ENCODE measurements at places on chromosomes 5 and 9.

- DNase-seq: no peak
Observed at GRCh38 chr9:118883411-118883810, 485.8 kb downstream of the BRINP1 start.

GRCh38 chr5:57911438-57911837, 428.8 kb upstream of the ACTBL2 start:
- no peak for DNase-seq

GRCh38 chr9:90070056-90070455, 465.2 kb downstream of the GADD45G start:
- DNase-seq: no peak

- no peak for DNase-seq
Observed at GRCh38 chr9:116270546-116270945, 117.0 kb downstream of the PAPPA start.

DNA sequence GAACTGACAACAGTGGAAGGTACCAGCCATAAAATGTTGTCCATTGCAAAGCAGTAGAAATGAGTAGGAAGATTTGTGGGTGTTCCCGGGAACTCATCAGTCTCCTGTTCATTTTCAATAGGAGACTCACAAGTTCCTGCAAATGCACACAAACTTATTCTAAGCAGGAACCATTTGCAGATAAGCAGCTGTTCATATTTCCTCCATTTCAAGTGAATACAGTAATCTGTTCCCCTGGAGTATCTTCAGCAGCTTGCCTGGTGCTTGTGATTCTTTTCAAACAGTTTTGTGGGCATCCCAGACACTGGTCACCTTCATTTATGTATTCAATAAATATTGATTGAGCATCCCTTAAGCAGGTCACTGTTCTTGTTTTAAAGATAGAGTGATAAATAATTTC, 1315.5 kb upstream of the C9orf72 start:
- no peak for DNase-seq

- no peak for DNase-seq
Observed at GRCh38 chr9:20280330-20280729, 342.0 kb downstream of the MLLT3 start.

DNA sequence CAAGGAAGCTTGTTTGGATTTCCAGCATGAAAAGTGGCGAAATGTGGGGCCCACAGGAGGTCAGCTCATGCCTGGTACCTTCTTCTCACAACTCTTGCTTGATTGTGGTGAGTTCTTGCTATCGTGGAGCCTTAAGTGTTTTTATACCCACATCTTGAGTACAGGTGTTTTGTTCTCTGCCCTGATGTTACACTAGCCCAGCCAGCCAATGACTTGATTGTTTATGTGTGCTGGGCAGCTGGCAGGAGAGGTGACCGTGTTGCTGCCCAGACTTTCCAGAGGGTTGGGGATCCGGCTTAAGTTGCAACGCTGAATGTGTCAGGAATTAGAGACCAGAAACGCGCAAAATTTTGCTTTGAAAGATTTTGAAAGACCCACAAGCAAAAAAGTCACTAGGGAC, 24.0 kb upstream of the TPPP start:
- no peak for DNase-seq
